ENCODE measurements at places on chromosomes 4 and X. TPM values are rescaled to one million over a fixed set of nuclear protein-coding genes. Genes with fewer than 3 reads are reported as not detected.

DNA sequence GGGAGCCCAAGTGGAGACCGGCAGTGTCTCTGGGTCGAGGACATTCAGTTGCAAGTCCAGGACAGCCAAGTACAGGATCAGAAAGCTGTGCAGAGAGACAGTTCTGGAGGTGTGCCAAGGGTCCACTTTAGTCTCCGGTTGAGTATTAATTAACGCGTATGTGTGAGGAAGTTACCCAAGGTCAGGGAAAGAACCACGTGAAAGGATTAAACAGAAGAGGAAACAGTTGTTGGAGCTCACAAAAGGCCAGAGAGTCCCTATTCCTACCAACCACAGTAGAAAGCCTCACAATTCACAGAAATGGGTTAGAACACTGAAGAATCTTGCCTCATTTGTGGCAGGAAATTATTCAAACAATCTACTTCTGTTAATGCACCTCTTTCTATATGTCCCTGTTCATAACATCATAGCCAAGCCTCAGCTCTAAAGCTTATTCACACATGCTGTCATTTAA, 17.9 kb upstream of the NSUN7 start:
- peak overlapping the region; percentile 94 for H3K27ac ChIP-seq
- peak; percentile 89 for DNase-seq
- H3K4me1 ChIP-seq: peaks cover 68% of the 10 kb centered on the region
- H3K36me3 ChIP-seq: no peaks in the 10 kb centered on the region
- no peaks in the 10 kb centered on the region for H3K27me3 ChIP-seq

- H3K27ac ChIP-seq: no peak overlapping the region
- H3K4me1 ChIP-seq: no peaks in the 10 kb centered on the region
- no peak overlapping the region for H3K4me3 ChIP-seq
- no peaks in the 10 kb centered on the region for H3K36me3 ChIP-seq
Measured at GRCh38 chrX:122835886-122836285, 348.2 kb upstream of the GRIA3 start.

GRCh38 chr4:36651253-36651652, 369.8 kb downstream of the DTHD1 start:
- H3K27ac ChIP-seq: no peak overlapping the region
- H3K4me1 ChIP-seq: no peaks in the 10 kb centered on the region
- no peak for DNase-seq
- no peak overlapping the region for H3K4me3 ChIP-seq
- H3K36me3 ChIP-seq: no peaks in the 10 kb centered on the region

VCX3A gene
- not detected for polyA plus RNA-seq

MAGEE1 gene
- not detected for polyA plus RNA-seq

ZNF330 gene
- polyA plus RNA-seq: 18.2 TPM

- H3K27ac ChIP-seq: no peak overlapping the region
- H3K36me3 ChIP-seq: no peaks in the 10 kb centered on the region
- no peaks in the 10 kb centered on the region for H3K4me1 ChIP-seq
- no peak for DNase-seq
Measured at GRCh38 chr4:118177126-118177525, 142.8 kb downstream of the NDST3 start.

GRCh38 chr4:7572894-7573293, 138.2 kb upstream of the PSAPL1 start:
- DNase-seq: no peak
- no peaks in the 10 kb centered on the region for H3K4me1 ChIP-seq
- no peaks in the 10 kb centered on the region for H3K27me3 ChIP-seq
- H3K4me3 ChIP-seq: no peak overlapping the region
- H3K27ac ChIP-seq: no peak overlapping the region
- H3K36me3 ChIP-seq: no peaks in the 10 kb centered on the region

ETDB gene
- not detected for polyA plus RNA-seq

DNA sequence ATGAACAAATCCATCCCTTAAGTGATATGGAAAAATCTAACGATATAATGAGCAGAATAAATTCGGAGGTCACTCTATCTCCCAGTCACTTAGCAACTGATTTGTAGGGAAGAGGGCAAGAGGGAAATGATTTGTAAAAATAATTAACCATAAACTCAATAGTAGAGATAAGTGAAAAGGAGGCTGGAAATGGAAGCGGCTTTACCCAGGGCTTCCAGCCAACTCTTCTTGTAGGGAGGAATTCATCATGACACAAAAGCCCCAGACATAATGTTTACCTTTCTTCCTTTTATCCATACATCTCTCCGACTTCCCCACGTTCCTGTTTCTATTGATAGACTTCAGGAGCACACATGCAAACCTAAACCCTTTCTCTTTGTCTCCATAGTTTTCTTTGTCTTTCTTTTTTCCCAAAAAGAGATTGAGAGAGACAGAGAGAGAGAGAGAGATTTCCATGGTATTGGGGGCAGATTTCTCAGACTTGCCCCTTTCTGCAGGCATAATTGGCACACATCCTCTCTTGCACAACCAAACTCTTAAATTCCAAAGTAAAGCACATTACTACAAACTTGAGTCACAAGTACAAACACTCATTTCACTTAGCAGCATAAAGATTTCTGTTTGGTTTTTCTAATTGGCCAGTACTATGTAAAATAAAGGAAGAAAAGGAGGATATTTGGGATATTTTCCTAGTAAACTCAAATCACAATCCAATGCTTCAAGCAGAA, 140.9 kb downstream of the MAPK10 start:
- no peak overlapping the region for H3K27ac ChIP-seq
- no peaks in the 10 kb centered on the region for H3K36me3 ChIP-seq
- H3K27me3 ChIP-seq: no peaks in the 10 kb centered on the region
- no peaks in the 10 kb centered on the region for H3K4me1 ChIP-seq

GASK1B gene
- polyA plus RNA-seq: 22.3 TPM

DNA sequence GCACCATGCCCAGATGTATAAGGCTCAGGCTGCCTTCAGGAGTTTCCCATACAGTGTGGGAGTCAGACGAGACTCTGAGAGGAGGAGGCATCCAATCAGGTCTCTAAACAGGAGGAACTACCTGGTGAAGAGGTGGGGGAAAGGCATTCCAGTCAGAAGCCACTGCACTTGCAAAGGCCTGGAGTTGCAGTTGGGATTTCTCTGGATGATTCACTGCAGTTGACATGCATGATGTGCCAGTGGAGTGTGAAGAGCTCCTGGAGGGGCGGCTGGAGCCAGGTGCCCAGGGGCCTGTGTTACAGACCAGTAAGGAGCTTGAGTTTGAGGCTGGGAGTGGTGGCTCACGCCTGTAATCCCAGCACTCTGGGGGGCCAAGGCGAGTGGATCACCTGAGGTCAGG, 339.1 kb downstream of the ARHGAP10 start:
- no peak overlapping the region for H3K4me3 ChIP-seq
- no peak overlapping the region for H3K27ac ChIP-seq
- peaks cover 17% of the 10 kb centered on the region for H3K36me3 ChIP-seq

GRCh38 chr4:81676537-81676936, 204.8 kb upstream of the RASGEF1B start:
- H3K4me3 ChIP-seq: no peak overlapping the region
- H3K27me3 ChIP-seq: no peaks in the 10 kb centered on the region
- H3K36me3 ChIP-seq: no peaks in the 10 kb centered on the region
- H3K4me1 ChIP-seq: no peaks in the 10 kb centered on the region
- no peak overlapping the region for H3K27ac ChIP-seq
- no peak for DNase-seq

DNA sequence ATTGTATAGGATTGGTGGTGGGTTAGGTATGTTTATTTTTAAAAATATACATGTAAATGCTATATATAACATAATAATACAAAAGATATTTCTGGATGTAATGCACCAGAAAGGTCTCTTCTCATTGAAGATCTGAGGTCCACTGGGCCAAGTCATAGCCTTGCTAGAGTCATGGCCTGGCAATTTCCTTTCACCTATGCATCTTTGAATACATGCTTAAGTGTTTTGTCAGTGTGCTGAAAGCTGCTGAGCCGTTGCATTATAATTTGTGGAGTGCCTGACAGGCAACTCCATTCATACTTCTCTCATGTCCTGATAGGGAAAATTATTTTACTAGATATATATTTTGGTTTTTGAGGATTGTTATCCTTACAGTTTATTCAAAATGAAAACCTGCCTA, 410.2 kb upstream of the CT83 start:
- no peak for DNase-seq
- H3K4me1 ChIP-seq: no peaks in the 10 kb centered on the region
- no peak overlapping the region for H3K27ac ChIP-seq
- no peaks in the 10 kb centered on the region for H3K27me3 ChIP-seq
- H3K36me3 ChIP-seq: no peaks in the 10 kb centered on the region

FRMD7 gene
- not detected for polyA plus RNA-seq

- no peaks in the 10 kb centered on the region for H3K36me3 ChIP-seq
- DNase-seq: no peak
- H3K27me3 ChIP-seq: no peaks in the 10 kb centered on the region
- H3K4me3 ChIP-seq: no peak overlapping the region
Measured at GRCh38 chr4:55518442-55518841, 28.3 kb downstream of the CLOCK start.

Data from CD14-positive monocyte (primary cell).